Renal cortex interstitium (tissue), 15 donors: ENCODE measurements at places on chromosomes 16 and 17.

DNA sequence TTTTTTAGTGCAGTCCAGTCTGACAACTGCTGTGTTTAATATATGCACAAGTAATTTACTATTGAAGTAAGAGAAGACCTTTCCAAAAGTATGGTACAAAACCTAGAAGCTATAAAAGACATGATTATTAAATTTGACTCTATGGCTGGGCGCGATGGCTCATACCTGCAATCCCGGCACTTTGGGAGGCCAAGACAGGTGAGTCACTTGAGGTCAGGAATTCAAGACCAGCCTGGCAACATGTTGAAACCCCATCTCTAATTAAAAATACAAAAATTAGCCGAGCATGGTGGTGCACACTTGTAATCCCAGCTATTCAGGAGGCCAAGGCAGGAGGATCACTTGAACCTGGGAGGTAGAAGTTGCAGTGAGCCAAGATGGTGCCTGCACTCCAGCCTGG is 41.4 kb upstream of the VWA3A start:
- no peak for DNase-seq

DNA sequence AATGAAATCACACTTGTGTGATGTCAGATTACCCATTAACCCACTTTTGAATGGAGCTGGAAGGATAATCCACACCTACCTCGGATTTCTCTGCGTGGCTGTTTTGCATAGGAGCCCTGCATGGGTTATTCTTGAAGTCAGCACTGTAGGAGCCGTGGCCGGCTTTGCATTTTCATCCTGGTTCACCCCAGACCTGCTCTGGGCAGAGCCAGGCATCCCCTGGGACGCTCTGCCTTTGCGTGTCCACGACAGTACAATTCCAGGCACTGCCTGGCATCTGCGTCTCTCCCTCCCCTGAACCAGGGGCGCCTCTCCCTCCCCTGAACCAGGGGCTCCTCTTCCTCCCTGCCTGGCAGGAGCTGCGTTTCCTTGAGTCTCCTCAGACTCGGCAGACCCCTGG is 29.7 kb upstream of the ZNF750 start:
- DNase-seq = no peak

- DNase-seq = no peak
These were observed at the start of gene RAB34 for GRCh38 chr17:28717578-28718332. Gene RAB34, minus strand, starts transcription at chr17:28717868. Its CDS starts 602 bp downstream, at chr17:28717266.

- DNase-seq = no peak
These were observed 1.3 kb upstream of the MPG start for GRCh38 chr16:76535-77272.

DNA sequence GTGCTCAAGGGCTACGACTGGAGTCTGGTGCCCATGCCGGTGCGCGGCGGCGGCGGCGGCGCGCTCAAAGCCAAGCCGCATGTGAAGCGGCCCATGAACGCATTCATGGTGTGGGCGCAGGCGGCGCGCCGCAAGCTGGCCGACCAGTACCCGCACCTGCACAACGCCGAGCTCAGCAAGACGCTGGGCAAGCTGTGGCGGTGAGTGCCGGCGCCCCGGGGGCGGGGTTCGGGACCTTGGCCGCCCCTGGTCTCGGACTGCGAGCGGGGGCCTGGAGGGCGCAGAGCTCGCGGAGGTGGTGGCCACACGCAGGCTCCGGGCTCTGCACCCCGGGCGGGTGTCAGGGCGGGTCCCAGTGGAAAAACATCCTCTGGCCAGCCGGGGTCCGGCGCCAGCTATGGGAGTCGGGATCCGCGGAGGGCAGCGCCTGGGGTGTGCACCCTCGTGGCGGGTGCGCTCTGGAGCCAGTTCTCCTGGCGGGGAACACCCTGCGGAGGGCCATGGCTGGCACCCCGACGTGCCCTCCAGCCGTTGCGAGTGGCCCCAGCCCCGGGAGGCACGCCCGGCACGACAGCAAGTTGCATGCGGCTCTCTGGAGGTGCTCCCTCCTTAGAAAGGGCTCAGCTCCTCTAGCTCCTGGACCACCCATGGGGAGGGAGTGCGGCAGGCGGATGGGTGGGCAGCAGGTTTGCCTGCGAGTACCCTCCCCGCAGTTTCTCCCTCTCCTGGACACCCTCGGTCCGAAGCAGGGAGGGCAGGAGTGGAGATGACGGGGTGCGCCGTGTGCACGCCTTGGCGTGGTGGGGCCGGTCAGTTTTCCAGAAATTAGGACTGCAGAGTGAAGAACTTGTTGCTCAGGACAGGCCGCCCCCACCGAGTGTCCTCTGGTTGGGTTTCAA is 824 bp downstream of the SOX8 start:
- DNase-seq = no peak

DNA sequence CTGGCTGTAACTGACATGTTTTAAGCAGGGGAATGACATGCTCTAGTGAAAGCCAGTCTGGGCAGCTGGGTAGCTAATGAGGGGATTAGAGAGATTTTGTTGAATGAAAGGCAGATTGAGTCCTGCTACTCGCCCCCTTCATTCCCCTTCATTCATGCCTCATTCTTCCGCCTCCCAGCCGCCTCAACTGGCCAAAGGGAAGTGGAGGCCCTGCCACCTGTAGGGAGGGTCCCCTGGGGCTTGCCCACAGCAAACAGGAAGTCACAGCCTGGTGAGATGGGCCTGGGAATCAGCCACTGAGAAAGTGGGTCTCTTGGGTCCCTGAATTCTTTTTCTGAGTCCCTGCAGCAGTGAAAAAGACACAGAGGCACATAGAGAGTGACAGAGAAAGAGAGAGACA is 1.1 kb upstream of the CD19 start:
- no peak for DNase-seq

DNA sequence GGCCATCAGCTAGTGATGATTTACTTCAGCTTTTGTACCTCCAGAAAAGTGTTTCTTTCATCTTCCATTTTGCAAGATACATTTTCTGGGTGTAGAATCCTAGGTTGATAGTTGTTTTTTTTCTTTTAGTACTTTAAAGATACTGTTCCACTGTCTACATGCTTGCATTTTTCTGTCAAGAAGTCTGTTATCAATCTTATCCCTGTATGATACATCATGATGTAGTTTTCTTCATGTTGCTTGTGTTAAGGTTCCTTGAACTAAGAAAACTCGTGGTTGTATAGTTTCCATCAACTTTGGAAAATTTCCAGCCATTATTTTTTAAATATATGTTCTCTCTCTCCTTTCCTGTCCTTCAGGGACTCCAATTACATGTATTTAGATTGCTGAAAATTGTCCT is 24.1 kb downstream of the DYNLL2 start:
- no peak for DNase-seq

- DNase-seq = no peak
These were observed 27.1 kb upstream of the SNN start for GRCh38 chr16:11640987-11641817.

- peak; percentile 79 for DNase-seq
These were observed 211.6 kb downstream of the WWOX start for GRCh38 chr16:78310990-78311561.

- DNase-seq = no peak
These were observed 139.8 kb upstream of the ELAC2 start for GRCh38 chr17:13157656-13158055.

GRCh38 chr16:78460428-78460827 is 361.0 kb downstream of the WWOX start:
- no peak for DNase-seq

DNA sequence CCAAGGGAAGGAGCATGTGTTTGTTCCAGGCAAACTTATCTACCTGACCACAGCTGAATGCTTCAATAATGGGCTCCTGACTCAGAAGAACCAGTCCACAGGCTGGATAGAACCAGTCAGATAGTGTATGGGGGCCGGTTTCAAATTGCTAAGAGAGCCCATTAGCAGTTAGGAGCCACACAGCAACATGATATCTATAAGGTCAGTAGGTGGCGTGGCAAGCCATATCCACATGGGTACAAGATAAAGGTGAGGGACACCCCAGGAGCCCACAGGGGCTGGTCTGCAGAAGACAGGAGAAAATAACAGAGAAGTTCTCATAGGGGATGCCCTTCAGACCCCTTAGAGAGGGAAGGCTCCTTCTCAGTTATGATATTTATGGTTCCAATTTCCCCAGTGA is 31.6 kb upstream of the CDRT15 start:
- DNase-seq = no peak
